Mammary epithelial cell (primary cell): ENCODE measurements at places on chromosomes 6 and 20. TPM values are rescaled to one million over a fixed set of nuclear protein-coding genes. Genes with fewer than 3 reads are reported as not detected.
A peak's percentile ranks its signal among the peaks of the same experiment; 100 is the strongest.

The PEX7 gene
- total RNA-seq, result 9.0 and 11.4 TPM in 2 replicates

- no peak for DNase-seq
Observed at GRCh38 chr6:133835901-133836300, 53.0 kb upstream of the TCF21 start.

The ESR1 gene
- 0.38 and 0.43 TPM in 2 replicates for total RNA-seq

GRCh38 chr6:81228912-81229555, 523.4 kb downstream of the TENT5A start:
- no peak for DNase-seq

DNA sequence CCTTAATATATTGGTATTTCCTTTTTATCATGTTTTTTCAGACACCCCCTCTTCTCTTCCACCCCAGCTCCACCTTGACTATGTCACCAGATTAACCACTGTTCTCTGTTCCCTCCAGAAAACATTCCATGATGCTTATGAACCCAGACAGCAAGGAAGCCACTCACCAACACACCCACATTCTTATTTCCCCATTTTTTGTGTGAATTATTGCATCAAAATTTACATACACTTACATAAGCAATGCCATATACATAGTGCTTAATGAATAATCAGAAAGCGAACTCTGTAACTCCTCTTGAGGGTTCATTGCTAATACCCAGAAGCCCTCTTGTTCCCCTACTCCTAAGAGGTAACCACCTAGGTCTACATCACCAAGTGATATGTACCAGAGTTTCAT, 182.3 kb upstream of the CDYL start:
- DNase-seq, result no peak

- DNase-seq, result peak; percentile 4
Observed at GRCh38 chr6:170082531-170083187, 208.2 kb downstream of the DLL1 start.

DNA sequence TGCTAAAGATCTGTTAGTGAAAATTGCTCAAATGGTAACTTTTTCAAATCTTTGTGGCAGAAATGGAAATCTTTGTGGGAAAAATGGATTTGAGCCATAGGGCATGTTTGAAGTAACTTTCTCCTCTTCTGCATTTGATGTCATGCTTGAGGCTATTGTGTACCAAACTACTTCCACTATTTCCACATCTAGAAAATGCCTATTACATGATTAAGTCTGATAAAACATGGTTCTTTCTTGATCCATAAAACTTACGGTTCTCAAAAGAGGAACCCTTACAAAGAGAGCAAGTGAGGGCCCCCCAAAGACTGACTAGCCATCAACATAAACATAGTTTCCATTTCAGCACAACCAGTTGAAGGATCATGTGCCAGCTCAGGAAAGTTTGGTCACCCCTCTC, 150.6 kb downstream of the NFATC2 start:
- no peak for DNase-seq

The SLCO4A1 gene
- 0.33 and 0.40 TPM in 2 replicates for total RNA-seq

DNA sequence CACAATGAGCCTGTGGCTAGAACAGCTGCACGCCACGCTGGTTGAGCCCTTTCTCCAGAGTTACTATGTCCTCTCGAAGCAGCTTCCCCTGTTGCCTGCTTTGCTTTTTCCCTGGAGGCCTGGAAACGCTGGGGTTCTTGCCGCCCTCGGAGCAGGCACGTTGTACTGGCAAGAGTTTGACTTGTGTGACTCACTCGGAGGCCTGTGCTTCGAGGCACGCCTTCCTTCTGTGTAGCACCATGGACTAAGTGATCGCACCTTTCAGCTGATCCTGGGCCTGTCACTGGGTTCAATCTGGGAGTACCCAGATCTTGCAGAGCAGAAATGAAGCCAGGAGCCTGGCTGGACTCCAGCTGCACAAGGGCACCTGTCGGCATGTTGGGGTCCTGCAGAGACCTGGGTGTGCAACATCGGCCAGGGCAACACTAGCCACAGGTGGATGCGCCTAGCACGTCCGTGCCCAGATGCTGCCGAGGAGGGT, 5.2 kb downstream of the INSM1 start:
- DNase-seq, result peak; percentile 64

GRCh38 chr6:46583721-46584120, 68.9 kb downstream of the CYP39A1 start:
- DNase-seq, result no peak

DNA sequence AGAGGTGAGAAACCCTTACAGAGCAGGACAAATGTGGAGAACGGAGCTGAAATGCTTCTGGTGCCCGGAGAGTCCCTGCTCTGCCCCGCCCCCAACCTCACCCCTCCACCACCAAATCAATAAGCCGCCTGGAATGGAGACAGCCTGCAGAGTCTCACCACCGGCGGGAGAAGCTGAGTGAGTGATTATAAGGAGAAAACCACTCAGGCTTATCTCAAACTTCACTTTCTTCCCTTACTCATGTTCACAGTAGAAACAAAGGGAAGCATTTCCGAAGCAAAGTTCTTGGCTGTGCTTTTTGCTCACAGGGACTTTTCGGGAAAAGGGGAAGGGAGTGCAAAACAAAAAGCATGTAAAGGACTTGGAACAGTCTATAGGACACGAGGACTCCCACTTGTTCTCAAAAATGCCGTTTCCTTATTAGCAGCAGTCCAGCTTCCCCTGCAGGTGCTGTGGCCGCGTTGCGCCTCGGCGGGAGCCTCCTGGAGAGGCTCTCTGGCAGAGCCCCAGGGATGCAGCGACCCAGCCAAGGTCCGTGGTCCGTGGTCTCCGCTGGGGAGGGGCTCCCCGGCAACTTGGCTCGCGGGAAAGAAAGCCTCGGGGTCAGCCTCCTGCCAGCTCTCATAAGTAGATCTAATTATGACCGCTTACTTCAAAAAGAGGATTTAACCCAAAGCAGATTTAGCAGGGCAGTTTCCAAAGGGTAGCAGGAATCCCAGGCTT, 64.8 kb upstream of the TMEM30A start:
- DNase-seq, result no peak

The ATXN1 gene
- 18.5 and 34.3 TPM in 2 replicates for total RNA-seq

- DNase-seq, result no peak
Observed at GRCh38 chr6:14373648-14374437, 256.3 kb downstream of the CD83 start.

- DNase-seq, result no peak
Observed at GRCh38 chr6:144298916-144299315, 13.8 kb downstream of the UTRN start.

- no peak for DNase-seq
Observed at GRCh38 chr6:75551367-75551952, 50.2 kb upstream of the SENP6 start.

GRCh38 chr6:18389479-18389878, 2.3 kb downstream of the RNF144B start:
- peak; percentile 48 for DNase-seq

The KCNK16 gene
- not detected for total RNA-seq

The MUCL3 gene
- not detected for total RNA-seq

GRCh38 chr6:149320796-149321195, 3.3 kb downstream of the TAB2 start:
- no peak for DNase-seq

The SLC22A16 gene
- total RNA-seq, result not detected in 2 replicates

The CFAP206 gene
- total RNA-seq, result 1.2 TPM

DNA sequence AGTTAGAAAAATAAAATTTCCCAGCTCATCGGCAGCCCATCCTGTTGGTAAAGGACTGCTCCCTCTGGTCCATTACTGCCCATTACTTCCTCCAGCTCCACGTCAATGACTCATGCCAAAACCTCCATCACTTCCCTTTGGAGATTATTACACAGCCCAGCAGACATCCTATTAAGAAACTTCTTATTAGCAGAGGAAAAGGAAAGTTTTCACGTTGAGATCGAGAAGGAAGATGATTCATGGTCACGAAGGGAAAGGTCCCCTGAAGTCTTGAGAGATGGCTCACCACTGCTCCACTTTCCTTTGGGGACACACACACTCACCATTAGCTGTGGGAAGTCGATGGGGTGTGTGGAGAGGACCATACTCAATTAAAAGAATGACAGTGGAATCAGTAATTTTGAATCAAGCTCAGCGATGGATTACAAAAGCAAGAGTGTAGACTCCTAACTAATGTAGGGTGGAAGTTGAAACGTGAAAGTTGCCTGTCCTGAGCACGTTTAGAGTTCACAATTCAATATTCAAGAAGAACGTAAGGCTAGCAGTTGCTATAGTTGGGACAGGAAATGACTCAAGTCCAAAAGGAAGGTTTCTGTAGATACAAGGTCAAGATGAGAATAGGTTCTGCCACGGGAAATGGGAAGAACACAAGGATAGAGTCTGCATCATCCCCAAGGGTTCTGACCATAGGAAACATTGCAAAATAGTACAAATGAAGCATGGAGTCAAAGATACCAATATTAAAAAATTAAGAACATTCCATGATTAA, 21.6 kb downstream of the SASH1 start:
- no peak for DNase-seq

- DNase-seq, result no peak
Observed at GRCh38 chr6:14020551-14020950, 95.8 kb downstream of the RNF182 start.

DNA sequence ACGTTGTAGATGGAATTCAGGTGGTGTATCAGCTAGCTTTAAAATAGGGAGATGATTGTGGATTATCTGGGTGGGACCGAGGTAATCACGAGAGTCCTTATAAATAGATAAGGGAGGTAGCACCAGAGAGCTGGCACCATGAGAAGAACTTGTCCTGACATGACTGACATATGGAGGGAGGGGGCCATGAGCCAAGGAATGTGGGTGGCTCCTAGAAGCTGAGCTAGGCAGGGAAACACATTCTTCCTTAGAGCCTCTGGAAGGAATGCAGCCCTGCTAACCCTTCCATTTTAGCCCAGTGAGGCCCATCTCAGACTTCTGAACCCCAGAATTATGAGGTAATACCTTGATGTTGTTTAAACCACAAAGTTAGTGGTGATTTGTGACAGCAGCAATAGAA, 321.1 kb upstream of the SULF2 start:
- DNase-seq, result no peak

- no peak for DNase-seq
Observed at GRCh38 chr6:125363824-125364165, 62.0 kb upstream of the HDDC2 start.

DNA sequence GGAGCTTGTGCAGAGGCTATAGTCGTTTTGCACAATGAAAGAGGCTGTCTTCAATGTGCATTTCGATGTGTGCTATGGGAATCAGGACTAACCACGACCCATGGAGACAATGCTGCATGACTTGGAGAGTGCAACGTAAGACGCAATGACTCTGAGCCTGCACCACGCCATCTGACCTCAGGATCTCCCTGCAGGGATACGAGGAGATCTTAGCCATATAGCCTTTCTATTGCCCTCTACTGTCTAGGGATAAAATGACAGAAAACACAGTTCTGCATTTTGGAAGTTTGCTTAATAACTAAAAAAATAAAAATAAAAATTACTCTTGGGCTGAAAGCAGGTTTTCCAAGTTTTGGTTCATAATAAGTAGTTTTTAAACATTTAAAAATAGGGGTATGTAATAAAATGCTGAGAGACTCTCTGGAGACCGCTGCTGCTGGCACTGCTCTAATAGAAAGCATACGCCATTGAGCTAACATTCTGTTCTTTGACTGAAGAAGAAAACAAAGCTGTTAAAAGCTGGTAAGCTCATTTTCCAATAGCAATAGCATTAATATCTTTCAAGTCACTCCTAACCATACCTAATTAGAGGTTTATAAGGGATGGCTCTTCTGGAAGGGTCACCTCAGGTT, 87.2 kb downstream of the PDE7B start:
- DNase-seq, result no peak

GRCh38 chr6:138971601-138972000, 16.5 kb downstream of the REPS1 start:
- no peak for DNase-seq

- peak; percentile 42 for DNase-seq
Observed at GRCh38 chr6:9307786-9308185, 872.4 kb upstream of the SLC35B3 start.

GRCh38 chr6:80095600-80095999, 10.9 kb upstream of the BCKDHB start:
- no peak for DNase-seq
